ENCODE measurements at places on chromosomes 1 and 21.

GRCh38 chr1:7572654-7573152, 198.4 kb upstream of the VAMP3 start:
- no peak for DNase-seq

GRCh38 chr1:91201694-91202093, 179.9 kb upstream of the ZNF644 start:
- no peak for DNase-seq

- no peak for DNase-seq
Measured at GRCh38 chr1:183586926-183587325, 3.3 kb downstream of the NCF2 start.

DNA sequence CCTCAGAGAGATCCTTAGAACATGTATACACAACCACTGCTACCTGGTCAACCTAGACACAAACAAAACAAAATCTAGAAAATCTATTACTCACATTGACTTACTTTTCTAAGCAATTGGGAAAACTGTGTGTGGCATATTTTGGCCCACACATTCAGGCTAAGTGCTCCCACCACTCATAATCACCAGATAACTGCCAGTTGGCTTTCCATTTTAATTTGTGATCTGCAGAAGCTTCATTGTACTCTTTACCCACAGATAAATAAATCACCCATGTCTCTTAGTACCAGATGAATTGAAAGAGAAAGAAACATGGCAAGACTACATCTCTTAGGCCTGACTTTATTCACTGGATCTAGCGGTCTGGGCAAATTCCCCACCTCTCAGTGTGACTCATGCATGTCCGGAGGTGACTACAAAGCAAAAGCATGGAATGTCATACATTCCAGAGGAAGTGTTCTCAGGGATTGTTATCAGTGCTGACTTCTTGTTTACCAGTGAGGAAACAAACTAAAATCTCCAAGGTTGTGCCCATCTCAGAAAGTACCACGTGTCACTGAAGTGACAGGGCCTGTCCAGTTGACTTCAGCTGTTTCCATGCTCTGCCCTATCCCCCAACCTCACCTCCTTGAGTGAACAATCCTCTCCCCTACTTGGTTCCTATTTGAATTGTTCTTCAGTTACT, 52.4 kb upstream of the BCL10 start:
- no peak for DNase-seq

DNA sequence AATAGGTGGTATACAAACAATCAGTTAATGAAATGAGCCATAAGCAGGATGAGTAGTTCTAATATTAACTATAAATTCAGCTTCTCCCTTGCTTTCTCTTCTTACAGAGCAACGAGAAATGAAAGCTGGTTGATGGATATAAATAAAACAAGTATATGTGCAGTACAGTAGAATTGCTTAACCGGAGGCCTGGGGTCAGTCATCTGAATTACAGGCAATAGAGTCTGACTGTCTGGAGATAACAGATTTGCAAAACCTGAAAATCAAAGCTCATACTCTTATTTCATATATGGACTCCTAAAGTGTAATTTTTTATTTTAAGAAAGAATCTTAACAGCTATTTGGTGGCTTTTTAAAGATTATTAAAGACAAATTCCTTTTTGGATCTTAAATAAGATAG, 43.1 kb upstream of the SGIP1 start:
- DNase-seq, result no peak

DNA sequence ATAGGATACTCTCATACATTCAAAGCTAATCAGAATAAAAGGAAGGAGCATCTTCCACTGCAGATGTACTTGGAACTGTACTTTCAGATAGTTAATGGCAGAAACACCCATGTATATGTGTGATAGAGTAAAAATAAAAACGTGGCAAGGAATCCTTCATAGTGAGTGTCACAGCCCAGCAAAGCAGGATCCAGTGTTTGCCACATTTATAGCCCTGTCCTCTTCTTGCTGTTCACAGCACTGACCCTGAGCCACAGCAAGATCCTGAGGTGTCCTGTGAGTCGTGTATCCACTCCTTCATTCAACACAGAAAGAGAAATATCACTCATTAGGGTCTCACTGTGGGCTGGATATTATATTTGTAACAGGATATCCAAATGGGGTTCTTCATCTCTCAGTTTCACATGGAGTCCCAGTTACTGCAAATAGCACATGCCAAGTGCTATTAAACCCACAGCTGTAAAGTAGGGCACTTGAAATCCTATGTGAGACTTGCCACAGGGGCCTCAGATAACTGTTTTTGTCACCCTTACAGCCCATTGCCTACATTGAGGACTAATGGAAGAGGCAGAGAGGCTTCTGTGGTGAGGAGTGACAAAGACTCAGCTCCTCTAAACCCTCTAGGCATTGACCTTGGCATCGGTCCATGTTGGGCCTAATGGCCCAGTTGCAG, 41.3 kb downstream of the CYP2J2 start:
- DNase-seq, result no peak

DNA sequence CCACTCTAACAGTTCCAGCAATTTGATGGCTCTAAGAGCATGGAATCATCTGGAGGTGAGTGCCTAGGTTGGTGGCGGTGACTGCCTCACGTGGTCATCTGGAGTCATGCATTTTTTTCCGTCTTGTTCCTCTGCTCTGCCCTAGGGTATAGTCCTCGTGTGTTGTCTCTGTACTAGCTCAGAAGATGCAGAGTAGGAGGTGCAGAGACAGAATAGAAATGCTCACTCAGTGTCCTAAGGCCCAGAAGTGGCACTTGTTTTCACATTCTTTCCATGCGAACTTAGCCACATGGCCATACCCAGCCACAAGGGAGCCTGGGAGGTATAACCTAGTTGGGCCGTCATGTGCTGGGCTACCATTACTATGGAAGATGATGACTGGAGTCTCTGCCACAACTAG, 30.3 kb downstream of the DYRK1A start:
- DNase-seq, result no peak

DNA sequence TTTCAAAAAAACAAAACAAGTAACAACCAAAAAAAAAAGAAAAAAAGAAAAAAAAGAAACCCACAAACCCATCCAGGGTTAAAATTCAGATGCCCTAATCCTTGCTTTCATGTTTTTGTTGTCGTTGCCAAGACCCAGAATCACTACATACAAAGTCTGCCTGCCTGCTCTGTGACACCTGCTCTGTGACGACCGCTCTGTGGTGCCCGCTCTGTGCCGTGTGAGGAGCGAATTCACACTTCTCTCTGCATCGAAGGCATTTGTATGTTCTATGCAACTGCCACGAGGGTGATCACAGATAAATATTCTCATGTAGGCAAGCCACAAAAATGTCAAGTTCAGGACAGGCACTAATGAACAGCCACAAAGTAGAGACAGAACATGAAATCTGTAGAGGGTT, 178.6 kb downstream of the SLC45A1 start:
- DNase-seq, result no peak

DNA sequence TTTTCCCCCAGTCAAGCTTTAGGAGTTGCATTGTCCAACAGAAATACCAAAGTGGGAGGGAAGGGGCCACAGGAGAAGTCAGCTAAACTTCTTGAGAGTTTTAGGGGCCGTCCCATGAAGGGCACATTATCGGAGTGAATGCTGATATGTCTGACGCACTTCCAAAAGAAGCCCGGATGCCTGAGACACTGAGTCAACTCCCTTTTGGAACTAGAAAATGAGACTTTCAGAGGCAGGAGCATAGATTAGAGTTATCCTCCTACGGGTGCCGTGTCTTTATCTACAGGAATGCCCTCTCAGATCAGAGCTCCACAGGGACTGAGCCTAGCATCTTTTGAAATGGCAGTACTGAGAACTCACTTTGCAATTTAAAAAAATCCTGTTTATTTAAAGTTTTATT, 13.1 kb downstream of the ACTN2 start:
- no peak for DNase-seq

DNA sequence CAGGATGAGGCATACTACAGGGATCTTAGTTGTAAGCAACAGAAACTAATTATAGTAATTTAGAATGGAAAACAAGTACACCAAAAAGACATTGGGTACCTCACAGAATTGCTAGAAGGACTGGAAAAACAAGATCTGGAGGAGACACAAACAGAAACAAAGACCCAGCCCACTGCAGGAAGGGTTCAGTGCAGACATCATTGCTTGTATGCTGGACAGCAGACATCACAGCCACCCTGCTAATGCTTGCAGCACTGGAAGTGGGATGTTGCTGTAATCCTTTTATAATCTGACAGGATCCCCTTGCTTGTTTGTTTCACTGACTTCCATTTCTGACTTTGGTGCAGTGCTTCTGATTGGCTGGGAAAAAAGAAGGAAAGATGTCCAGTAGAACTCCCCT, 111.4 kb upstream of the ZNF678 start:
- no peak for DNase-seq

- peak; percentile 87 for DNase-seq
Measured at GRCh38 chr1:172443666-172444453, at the start of gene PIGC. TSS of gene PIGC (minus strand) at chr1:172444069. CDS start at chr1:172442622, 1,447 bp downstream.

- DNase-seq, result no peak
Measured at GRCh38 chr1:235019961-235020360, 108.7 kb downstream of the TOMM20 start.

- DNase-seq, result peak; percentile 20
Measured at GRCh38 chr1:17606826-17607440, 67.4 kb downstream of the ARHGEF10L start.

GRCh38 chr1:19661721-19662228, 2.9 kb upstream of the HTR6 start:
- DNase-seq, result no peak

DNA sequence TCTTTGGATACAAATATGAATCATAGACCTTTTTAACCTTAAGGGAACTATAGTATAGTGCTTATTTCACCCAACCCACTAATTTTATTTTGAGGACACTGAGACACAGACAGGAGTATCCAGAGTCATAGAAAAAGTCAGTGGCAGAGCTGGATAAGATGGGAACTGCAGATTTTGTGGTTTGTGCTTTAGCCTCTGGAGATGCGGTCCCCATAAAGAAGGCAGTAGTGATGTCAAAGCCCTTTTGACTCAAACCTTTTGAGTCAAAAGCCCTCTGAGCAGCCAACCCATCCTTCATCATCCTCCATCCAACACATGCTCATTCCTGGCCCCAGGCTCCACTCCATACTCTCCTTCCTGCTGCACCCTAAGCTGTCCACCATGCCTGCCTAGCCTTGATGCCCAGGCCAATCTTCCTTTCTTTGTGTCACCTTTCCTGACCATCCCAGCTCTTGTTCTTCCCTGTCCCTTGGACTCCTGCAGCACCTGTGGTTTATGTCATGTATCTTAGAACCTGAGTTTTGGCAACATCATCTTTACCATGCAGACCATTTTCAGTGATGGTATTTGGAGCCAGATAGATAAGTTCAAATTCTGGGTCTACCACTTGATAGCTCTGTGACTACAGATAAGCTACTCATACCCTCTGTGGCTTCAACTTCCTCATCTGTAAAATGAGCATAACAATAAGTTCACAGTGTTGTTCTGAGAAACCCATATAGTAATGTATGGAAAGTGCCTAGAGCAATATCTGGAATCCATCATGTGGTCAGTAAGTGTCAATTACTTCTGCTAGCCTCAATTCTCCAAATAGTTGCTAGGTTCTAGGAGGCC, 20.1 kb downstream of the SLAMF1 start:
- no peak for DNase-seq

DNA sequence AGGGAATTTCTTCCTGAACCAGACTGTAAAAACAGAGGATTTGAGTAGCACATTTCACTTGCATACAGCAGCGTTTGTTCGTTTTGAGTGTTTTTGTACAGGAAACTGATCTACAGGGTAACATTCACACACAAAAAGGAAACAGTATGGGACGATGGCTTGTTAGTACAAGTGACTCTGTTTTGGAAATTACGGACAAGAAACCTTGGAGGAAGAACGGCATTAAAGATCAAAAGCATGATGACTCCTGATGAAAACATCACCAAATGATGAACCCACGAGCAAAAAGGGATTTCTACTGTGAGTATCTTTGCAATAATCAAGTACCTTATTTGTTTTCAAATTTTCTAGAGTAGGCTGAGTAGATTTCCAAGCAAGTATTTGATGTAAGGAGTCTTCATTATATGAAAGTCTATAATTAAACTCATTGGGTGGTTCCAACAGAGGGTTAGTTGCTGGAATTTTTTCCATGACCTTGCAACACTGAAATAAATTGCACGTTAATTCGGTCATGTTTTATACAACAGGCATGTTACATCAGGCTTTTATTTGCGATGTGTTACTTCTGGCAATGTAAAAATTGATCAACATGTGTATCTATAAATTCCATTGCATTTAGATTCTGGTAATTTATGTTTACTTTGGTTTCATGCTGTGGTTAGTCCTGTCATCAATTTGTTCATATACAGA, 76.7 kb upstream of the KCNK2 start:
- no peak for DNase-seq

DNA sequence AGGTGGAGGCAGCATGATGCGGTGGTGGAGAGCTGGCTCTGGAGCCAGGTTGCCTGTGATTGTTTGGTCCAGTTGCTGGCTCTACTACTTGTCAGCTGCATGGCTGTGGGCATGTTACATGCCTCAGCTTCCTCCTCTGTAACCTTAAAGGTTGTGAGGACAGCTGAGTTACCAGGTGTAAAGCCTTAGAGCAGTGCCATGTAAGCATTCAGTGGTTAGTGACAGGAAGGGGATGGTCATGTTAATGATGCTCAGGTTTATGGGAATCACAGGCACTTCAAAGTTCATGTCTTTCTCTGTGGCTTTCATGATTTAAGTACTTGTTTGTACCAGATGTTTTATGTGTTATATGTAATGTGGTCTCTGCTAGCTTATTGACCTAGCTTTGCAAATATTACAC, 32.6 kb downstream of the PTGFRN start:
- no peak for DNase-seq

- DNase-seq, result no peak
Measured at GRCh38 chr1:99218572-99218971, 45.7 kb upstream of the PLPPR4 start.

DNA sequence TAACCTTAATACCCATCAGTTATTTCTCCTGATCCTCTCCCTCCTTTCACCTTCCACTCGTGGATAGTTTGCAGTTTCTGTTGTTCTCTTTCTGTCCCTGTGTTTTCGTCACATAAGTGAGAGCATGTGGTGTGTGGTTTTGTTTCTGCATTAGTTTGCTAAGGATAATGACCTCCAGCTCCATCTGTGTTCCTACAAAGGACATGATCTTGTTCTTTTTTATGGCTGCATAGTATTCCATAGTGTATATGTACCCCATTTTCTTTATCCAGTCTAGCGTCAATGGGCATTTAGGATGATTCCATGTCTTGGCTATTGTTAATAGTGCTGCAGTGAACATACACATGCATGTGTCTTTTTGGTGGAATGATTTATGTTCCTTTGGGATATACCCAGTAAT, 36.6 kb upstream of the GPR25 start:
- no peak for DNase-seq

Data from stimulated activated naive B cell treated with anti-CD40 and anti-IgM and Interleukin-4, amounts not matched to agents 10 μg/mL and 1 μg/mL and 100 μg/mL, for 72 hours (primary cell).